Hematopoietic multipotent progenitor cell (in vitro differentiated cells): ENCODE measurements at places on chromosomes 3 and 15.

- DNase-seq: no peak
Observed at GRCh38 chr3:159229116-159229680, 427.3 kb downstream of the MFSD1 start.

DNA sequence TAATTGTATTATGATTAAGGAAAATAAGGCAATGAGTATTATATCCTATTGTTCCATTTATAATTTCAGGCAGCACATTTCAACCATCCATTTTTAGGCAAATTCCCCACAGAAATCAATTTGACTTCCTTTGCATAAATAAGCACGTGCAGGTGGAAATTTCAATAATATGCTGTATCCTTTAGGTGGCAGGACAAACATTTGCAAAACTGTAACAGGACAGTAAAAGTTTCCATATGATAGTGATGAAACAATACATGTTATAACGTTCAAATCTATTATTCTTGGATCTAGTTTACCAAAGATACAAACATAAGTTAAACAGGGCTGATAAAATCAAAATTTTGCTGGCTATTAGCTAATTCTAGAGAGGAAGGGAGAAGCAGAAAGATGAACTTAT, 8.5 kb downstream of the UACA start:
- no peak for DNase-seq

GRCh38 chr15:76187163-76187562, 124.1 kb downstream of the ETFA start:
- DNase-seq: no peak

DNA sequence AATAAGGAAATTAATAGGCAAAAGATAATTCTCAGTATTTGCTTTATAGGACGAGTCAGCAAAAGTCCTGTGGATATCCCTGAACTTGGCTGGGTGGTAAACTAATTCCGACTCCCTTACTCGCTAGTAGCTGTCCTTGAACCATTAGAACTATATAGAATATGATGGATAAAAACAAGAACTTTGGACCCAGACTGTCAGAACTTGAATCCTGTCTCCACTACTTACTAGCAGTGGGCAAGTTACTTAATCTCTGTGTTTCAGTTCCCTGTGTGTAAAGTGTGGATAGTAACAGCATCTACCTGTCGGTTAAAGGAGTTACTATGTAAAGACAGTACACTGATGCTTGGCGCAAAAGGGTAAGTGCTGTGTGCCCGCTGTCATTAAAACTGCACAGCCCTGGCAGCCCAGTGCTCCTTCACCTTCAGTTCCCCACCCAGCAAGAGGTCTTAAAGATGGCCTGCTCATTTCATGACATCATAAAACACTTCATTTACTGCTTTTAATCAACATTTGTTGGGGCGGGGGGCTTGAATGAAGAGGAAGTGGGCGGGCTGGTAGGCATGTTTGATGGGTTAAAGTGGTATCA, 7.3 kb downstream of the TPM1 start:
- DNase-seq: no peak

- no peak for DNase-seq
Observed at GRCh38 chr15:80464951-80465625, 60.9 kb downstream of the ARNT2 start.

DNA sequence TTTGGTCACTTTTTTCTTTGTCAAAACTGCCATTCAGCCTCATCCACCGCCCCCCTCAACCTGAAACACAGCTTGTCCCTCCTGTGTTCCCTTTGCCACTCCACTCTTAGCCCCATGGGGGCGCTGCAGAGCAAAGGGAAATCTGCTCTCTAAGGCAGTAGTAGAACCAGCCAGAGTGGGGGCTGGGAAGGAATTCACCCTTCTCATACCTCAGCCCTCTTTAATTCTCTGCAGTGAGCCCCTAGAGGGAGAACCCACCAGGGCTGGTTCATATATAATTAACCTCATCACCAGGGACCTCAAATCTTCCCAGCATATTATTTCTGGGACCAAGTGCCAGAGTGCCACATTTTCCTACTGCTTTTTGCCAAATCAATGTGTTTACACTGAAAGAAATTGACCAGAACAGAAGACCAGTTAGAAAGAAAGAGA, 2.8 kb upstream of the BCL6 start:
- DNase-seq: peak; percentile 88

- no peak for DNase-seq
Observed at GRCh38 chr3:7193269-7193668, 332.4 kb downstream of the GRM7 start.

DNA sequence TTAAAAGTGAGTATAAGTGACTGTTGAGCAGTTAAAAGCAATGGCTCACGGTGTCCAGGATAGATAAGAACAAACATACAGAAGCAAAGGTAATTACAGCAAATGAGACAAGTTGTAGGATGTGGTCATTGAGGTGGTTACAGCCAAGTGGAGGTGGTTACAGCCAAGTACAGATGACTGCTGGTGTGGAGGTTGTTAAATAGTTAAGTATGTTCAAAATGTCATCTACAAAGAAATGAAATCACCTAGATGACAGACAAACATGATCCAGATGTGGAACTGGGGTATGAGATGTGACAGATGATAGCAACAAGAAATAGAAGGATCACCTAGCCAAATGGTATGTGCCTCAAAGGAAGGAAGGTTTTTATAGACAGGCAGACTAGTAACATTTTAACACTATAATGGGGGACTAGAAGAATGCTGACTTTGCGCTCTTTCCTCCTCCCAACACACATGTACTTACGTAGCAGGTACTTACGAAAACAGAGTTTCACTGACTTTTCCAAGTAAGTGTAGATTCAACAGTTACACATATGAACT, 6.8 kb upstream of the ANKRD28 start:
- DNase-seq: peak; percentile 31

DNA sequence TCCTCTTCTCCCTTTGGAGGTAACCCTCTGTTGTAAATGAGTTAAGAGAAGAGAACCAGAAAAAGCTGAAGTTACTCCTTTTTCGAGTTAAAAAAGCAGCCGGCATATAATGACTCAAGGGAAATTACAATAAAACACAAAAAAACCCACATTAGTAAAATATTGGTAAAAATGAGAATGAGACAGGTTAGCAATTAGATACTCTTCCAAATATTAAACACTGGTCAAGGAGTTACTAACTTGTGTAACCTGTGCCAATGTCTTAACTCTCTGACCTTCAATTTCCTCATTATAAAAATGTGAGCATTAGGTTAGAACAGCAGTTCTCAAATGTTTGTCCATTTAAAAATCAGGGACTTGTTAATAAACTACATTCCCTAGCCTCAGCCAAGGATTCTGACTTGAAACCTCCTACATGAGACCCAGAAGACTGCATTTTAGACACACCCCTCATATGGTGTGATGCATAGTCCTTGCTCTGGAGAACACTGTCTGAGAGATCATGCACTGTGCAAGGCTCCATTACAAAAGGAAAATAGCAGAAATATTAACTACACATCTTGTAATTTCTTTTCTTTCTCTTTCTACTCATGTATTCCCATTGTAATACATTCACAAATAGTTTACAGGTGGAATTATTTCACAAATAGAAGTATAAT, 42.7 kb upstream of the TOP2B start:
- DNase-seq: no peak

- no peak for DNase-seq
Observed at GRCh38 chr3:23815879-23816278, 10.1 kb downstream of the UBE2E1 start.

DNA sequence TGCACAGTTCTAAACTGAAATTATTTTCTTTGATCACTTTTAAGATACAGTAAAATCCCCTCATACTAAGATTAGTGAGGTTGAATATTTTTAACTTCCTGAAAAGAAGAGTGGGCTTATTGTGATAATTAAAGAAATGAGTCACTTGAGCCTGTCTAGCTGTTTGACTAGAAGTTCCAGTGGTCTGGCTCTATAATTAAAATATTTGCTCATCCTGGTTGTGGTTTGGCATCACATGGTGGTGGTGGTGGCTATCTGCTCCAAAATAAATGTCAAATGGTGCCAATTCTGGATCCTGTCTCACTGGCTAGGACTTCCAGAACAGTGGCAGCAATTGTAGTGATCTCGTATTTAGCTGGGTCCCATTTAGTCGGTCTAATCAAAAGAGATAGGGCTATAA, 8.6 kb upstream of the TEX9 start:
- DNase-seq: no peak

- DNase-seq: no peak
Observed at GRCh38 chr3:135965129-135965505, 411 bp upstream of the PPP2R3A start.

- no peak for DNase-seq
Observed at GRCh38 chr3:116449546-116450350, 4.5 kb upstream of the LSAMP start.

GRCh38 chr3:112889357-112889756, 42.7 kb upstream of the CD200R1L start:
- no peak for DNase-seq

DNA sequence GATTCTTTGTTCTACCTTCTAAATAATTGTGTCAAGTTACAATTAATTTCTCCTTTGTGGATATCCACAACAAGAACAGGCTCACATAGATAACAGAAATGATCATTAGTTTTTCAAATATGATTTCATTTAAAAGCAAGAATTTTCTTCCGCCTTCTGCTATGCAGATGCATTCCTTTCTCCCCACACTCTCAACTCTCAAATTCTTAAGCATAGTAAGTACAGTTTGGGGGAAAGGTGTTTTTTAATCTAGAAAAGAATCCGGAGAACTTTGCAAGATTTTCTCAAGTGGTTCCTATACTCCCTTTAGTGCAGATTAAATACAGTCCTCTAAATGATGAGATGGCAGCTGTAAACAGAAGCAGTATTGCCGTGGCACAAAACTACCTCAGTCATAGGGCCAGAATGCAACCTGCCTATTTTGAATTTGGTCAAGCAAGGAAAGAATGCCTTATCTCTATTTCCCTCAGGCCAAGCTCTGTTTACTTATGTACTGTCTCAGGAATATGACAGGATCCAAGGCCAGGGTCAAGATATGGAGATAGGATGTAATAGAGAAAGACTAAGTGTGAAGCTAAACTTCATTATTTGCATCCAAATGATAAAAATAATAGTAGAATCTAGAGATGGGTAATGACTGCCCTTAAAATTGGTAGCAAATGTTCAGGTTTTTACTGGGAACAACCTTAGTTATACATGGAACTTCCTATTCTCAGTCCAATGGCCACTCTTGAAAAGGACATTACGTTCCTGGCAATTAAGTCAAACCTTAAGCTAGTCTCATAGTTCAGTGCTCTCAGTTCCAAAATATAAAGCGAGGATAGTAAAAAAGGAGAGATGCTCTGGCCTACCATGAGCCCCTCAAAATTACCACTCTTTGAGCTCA, 77.3 kb upstream of the PHLDB2 start:
- DNase-seq: no peak

GRCh38 chr15:39455471-39455991, 125.3 kb upstream of the THBS1 start:
- DNase-seq: no peak

DNA sequence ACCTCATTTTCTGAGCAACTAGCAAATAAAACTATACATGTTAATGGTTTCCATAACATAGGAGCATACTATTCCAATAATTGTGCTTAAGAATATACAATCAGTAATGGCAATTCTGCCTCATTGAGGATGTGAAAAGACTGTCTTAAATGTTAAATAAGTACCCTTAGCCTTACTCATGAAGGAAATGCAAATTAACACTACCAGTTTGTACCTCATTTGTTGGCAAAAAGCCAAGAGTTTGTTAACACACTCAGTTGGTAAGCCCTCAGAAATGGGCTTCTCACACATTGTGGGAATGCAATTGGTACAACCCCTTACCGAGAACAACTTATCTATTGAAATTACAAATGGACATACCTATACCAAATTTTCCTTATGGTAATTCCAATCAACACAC, 9.2 kb upstream of the STT3B start:
- no peak for DNase-seq
